CD4-positive, alpha-beta T cell treated with Interleukin-17A for 1 hour (primary cell): ENCODE measurements at places on chromosomes 13 and 19.

DNA sequence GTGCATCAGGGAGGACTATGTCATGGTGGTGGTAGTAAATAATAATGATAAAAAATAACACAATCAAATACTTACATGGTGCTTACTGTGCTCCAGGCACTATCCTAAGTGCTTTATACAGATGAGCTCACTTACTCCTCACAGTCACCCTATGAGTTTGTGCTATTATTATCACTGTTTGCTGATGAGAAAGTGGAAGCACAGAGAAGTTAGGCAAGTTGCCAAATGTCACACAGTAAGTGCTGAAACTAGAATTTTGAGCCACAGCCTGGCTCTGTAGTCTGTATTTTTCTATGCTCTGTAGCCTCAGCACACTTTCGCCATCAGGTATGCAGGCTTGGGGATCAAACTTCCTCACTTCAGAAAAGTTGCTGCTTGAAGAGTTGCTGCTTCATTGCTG is 46.6 kb downstream of the HTR2A start:
- no peak for DNase-seq

DNA sequence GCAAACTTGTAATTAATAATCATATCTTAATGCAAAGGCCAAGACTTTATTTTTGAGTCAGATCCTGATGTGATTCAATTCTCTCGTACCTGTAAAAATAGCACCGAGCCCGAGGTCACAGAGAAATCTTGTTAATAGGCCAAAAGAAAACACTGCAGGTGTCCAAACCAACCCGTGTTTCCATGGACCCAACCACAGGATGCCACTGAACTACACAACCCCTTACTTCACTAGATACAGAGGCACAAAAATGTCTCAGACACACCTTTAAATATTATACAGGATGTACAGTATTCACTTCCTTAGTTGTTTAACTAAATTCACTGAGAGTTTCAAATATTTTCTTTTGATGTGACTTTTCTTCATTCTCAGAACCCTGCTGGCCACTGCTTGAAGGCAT is 530.9 kb downstream of the MYO16 start:
- DNase-seq, result no peak

DNA sequence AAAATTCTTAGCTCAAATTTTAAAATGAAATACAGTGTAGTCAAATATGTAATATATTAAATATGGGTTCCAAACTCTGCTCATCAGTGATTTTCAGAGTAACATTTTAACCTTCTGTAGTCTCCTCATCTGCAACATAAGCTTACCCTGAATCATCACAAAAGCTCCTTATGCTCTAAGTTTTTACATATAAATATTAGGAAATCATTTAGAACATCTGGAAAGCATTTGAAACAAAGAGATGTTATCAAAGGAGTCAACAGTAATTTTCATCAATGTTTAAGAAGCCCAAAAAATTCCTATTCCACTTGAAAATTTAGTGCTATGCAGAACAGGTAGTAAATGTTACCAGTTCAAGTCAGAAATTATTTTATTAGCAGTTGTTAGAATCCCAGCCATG is 224.7 kb downstream of the DCT start:
- no peak for DNase-seq

DNA sequence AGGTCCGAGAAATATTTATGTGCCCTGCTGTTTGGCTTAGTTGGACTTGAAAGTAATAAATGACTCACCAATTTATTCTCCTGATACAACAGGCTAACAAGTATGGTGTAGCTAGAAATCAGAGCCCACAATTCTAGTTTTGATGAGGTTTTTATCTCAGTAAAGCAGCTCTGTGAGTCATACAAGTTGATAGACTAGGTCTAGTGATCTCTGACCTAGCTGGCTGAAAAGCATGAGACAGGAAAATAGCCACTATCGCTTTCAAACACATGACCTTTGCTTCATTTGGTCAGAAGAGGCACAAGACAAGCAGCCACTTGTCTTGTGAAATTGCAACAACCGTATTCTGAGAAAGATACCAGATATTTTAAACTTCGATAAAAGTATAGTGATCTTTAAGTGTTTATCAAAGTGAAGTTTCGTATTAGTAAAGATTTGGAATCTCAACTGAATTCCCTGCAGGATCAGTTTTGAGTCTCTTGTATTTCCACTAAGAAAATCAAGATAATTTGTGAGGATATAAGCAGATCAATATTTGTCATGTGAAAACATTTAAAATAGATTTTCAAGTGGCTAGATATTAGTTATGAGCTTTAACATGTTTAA is 126.7 kb downstream of the MAB21L1 start:
- DNase-seq, result no peak

DNA sequence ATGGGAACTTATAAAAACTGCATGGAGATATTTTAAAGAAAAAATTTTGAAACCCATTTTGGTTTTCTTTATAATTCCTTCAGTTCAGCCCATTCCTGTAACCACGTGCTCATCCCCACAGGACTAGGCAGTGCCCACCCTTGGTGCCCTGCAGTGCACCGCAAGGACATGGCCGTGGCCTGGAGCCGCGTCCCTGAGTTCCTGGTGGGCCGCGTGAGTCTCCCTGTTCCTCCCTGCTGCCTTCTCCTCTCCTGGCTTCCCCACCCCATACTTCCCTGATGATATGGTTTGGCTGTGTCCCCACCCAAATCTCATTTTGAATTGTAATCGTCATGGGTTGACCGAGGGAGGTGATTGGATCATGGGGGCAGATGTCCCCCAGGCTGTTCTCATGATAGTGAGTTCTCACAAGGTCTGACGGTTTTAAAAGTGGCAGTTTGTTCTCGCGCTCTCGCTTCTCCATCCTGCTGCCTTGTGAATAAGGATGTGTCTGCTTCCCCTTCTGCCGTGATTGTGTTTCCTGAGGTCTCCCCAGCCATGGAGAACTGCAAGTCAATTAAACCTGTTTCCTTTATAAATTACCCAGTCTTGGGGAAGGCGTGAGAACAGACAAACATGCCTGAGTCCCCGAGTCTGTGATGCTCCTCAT is 31.6 kb upstream of the TFDP1 start:
- DNase-seq, result no peak
